ENCODE measurements at places on chromosomes 6 and 20.

DNA sequence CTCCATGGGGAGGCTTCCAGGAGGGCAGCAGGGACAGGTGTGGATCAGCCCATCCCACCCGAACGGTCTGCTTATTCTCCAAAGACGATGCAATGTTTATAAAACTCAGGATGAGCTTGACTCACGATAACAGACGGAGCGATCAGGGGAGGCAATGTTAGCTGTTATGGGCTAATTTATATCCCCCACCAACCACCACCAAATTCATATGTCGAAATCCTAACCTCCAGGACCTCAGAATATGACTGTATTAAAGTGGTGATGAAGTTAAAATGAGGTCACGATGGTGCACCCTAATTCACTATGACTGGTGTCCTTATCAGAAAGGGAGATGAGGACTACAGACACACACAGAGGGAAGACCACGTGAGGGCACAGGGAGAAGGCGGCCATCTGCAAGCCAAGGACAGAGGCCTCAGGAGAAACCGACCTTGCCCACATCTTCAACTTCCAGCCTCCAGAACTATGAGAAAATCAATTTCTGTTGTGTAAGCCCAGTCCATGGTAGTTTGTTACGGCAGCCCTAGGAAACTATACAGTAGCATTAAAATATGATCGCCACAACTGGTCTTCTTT lies 7.0 kb downstream of the ADTRP start:
- no peak for DNase-seq

DNA sequence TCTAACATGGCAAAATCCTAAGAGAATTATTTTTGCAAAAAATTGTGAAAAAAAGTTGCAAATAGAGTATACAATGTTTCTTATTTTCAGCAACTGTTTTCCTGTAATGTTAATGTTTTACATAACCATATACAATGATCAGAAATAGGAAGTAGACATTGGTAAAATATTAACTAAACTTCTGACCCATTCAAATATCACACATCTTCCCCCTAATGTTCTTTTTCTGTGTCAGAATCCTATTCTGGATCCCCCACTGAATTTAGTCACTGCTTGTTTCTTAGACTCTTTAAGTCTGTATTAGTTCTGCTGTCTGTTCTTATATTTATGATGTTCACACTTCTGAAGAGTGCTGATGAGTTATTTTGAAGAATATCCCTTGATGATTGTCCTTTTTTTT lies 62.0 kb downstream of the HFE start:
- DNase-seq: no peak

- DNase-seq: no peak
Measured at GRCh38 chr6:13492357-13492756, 5.0 kb upstream of the GFOD1 start.

- DNase-seq: no peak
Measured at GRCh38 chr6:29976253-29976587, 33.9 kb downstream of the HLA-A start.

DNA sequence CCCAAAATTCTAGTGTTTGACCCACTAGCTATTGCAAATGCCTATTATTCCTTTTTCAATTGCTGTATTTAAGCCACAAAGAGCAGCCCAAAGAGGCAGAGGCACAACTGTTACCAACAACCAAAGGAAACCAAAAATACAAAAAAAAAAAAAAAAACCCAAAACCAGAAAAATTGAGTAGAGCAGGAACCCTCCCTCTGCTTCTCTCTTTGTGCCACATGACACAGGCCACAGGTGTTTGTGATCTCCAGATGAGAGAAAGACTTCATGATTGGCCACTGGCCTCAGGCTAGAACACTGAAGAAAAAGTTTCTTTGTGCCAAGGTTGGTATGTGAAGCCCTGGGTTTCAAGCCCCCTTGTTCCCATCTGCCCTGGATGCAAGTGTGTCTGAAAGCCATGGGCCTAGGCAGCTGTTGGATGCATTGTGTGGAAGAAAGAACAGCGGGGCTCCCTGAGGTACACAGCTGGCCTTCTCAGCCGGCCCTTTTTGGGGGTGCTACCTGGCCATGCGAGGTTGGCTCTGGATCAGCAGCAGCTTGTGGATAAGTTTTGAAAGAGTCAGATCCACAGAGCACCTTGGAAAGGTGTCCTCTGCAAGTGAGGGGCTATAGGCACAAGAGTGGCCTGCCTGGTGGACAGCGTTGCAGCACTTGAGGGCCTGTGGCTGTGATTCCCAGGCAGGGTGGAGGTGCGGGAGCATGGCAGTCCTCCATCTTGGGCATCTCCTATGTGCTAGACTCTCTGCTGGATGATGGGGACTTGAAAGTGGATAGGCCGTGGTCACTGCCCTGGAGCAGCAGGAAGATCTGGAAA lies 204.5 kb downstream of the ZDHHC14 start:
- no peak for DNase-seq

DNA sequence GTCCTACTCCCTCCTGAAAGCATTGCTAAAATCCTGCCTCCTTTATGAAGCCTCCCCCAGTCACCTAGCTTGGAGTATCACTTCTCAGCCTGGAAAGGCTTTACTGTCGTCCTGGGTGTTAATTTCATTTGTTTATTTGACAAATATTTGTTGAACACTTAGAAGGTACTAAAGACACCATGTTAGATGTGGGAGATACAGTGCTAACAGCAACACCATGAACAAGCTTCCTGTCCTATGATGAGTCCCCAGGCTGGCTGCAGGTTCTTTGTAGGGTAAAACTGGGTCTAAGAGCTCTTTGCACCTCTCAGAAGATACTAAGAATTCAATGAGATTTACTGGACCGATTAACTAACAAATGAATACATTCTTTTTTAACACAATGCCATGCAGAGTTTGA lies 109.2 kb upstream of the TMEM170B start:
- no peak for DNase-seq

DNA sequence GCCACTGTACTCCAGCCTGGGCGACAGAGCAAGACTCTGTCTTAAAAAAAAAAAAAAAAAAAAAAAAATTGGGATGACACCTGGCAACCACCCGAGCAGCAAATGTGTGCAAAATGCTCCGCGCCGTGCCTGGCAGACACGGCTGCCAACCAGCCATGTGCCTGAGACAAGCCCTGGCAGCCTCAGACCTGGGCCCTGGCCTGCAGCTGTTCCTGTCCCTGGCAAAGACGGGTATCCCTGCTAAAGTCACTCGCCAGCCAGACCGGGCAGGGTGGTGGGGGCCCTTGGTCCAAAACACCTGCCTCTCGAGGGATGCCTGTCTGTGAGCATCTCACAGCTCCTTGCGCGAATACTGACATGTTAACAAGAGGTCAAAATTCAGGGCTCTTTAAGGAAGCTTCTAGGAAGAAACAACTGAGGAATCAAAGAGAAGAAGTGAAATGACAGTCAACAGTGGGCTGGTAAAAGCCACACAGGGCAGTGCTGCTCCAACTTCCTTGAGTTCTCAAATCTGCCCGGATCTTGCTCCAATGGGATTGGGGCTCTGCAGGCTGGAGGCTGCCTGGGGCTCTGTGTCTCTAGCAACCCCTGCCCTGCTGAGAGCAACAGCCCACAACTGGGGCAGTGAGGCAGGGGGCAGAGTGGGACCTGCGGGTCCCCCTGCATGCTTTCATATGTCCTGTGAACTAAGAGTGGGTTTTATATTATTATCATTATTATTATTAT lies 53.4 kb downstream of the SYTL3 start:
- no peak for DNase-seq

DNA sequence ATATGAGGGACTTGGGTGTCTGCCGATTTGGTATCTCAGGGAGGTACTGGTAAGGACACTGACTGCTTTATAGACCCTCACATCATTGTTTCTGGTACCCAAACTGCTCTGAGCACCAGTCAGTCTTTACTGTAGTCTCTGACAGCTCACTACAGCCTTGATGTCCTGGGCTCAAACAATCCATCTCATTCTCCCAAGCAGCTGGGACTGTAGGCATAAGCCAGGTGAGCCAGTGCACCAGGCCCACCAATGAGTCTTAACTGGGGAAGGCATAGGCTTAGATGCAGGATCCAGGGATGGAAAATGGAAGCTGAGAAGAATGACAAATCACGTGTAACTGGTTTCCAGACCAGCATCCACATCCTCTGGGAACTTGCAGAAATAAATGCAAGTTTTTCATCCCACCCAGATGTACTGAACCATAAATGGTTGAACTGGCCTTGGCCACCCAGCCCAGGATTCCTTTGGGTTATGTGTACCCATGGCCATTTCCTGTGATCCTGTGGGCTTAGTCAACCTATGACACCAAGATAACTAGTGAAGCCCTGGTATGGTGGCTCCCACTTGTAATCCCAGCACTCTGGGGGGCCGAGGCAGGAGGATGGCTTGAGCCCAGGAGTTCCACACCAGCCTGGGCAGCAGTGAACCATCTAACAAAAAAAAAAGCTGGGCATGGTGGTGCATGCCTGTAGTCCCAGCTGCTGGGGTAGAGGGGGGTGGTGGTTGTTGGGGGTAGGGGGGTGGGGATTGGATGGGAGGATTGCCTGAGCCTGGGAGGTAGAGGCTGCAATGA lies 5.8 kb downstream of the TUBB start:
- no peak for DNase-seq

- no peak for DNase-seq
Measured at GRCh38 chr6:8361259-8361658, 74.1 kb downstream of the SLC35B3 start.

- DNase-seq: no peak
Measured at GRCh38 chr6:157161912-157162311, 161.4 kb downstream of the TMEM242 start.

GRCh38 chr6:33199687-33200218 lies 712 bp downstream of the RXRB start:
- peak; percentile 74 for DNase-seq

DNA sequence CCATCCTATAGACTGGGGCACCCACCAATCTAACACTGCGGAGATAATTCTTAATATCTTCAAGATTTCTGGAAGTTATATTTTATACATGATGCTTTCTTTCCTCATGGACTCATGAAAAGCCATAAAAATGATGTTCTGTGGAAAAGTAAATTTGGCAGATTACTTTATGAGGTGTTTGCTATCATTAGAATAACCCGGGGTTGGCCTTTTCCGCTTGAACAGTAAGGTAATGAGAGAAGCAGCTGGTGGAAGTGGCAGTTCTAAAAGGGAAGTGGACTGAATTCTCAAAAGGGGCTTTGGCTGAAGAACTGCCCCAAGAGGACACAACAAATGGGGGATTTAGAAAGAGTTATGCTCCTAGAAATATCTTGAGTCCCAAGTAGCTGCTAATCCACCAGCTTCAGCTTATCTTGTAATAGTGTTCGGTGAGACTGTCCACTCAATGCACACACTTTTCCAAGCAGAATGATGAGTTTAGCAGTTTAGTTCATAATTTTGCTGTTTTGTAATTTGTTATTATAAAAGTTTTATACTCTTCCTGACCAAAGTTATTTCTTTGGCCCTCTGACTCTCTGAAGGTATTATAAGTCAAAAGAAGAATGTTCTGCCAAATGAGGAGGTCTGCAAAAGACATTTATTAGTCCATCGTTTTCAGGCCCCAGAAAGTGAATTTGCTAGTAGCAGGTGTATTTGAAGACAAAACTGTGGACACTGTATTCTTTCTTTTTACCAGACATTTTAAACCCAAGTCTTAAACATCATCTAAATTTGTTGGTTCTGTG lies 2.9 kb downstream of the ISM1 start:
- DNase-seq: no peak

- no peak for DNase-seq
Measured at GRCh38 chr20:2509794-2510193, 1.1 kb upstream of the ZNF343 start.

DNA sequence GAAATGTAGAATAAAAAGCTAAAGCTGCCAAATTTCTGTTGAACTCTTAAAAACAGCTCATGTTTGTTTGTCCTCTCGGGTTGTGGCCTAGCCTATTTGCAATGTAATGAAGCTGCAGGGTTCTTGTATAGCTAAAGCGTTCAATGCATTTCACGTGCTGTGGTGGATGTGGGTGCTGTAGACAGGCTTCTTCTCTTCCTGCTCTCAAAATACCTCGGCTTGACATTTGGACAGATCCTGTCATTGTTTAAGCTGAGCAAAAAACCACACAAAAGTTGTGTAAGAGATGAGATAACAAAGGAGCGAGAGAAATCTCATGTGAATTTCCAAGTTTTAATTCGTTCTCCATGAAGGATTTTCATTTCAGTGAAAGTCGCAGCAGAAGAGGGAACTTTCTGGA lies 196.3 kb upstream of the UST start:
- no peak for DNase-seq

DNA sequence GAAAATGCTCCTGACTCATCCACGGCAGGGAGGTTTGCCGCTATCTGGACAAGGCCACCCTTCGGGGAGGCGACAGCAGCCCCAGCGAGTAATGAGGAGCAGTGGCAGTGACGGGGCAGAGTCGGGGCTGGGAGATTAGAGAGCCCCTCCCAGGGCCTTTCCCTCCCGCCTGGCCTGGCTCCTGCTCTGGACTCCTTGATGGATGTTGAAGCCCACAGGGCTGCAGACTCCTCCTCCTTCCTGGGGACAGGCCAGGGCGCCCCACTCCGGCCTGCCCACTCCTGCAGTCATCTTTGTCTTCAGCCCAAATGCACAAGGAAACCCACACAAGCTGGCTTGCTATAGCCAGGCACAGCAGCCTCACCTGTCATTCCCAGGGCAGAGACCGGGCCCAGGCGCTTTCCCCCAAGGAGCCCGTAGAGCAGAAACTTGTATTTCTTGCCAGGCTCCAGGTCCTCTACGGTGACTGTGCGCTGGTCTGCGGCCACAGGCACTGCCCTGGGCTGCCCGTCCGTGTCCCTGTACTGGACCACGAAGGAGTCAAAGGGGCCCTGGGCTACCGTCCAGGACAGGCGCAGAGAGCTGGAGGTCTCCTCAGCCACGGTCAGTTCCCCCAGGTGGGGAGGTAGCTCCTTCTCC lies 7.7 kb downstream of the CYP21A2 start:
- no peak for DNase-seq

GRCh38 chr20:1685304-1686052 lies 27.9 kb upstream of the SIRPG start:
- DNase-seq: no peak

- no peak for DNase-seq
Measured at GRCh38 chr20:35055445-35056276, 36.9 kb downstream of the TRPC4AP start.

DNA sequence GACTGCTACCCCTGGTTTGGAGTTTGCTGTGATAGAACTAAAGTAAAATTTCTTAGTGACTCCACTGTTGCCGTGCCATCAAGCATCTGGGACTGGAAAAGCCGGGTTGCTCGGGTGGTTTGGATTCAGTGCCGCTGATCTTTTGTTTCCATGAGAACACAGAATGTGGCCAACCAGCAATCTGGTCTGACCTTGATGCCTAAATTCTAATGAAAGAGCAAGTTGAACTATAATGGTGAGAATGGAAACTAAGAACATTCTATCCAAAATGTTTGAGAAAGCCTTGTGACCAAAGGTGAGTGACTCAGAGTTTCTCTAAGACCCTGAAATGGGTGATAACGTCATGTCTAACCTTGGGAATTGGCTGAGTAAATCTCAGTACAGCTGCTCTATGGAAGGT lies 9.9 kb upstream of the PI16 start:
- no peak for DNase-seq

DNA sequence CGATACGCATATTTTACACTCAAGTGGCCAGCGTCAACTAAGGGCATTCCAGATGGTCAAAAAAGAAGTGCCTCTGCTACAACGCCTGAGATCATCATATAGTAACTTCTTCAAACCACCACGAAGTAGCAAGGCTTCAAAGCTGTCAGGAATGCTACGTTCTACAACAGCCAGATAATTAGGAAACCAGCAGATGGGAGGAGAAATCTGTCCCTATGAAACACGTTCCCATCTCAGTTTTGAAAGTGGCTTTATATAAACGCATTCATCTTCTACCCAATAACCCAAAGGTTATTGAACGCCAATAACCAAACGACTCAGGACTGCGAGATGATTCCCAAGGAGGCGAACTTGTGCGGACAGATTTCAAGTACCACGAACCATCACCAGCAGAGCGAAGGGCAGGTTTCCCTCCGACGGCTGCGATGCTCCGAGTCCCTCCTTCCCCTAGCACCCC lies 1.2 kb downstream of the ABHD12 start:
- DNase-seq: no peak
